ENCODE measurements at places on chromosomes 11 and 22.

DNA sequence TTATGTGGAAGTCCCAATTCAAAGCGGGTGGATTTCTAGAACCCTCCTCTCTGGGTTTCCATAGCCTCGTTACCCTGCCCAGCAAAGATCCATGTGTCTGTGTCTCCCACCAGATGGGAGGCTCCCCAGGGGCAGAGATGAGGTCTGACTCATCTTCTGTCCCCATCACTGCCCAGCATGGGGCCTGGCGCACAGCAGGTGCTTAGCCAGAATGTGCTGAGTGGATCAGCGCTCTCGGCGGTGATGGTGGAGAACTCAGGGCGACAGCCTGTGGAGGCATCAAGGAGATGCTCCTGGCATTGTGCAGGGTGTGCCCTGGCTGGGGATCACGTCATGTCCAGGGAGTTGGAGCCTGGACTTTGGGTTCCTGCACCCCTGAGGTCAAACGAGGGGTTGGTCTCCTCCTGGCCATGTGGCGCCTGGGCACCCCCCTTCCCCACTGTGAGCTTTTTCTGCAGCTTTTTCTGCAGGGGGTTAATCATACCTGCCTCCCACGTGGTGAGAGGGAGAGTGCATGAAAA is 46.1 kb upstream of the RFPL3 start:
- DNase-seq: peak; percentile 35

GRCh38 chr22:39967996-39968972 is 8.1 kb downstream of the TMA7B start:
- no peak for DNase-seq

DNA sequence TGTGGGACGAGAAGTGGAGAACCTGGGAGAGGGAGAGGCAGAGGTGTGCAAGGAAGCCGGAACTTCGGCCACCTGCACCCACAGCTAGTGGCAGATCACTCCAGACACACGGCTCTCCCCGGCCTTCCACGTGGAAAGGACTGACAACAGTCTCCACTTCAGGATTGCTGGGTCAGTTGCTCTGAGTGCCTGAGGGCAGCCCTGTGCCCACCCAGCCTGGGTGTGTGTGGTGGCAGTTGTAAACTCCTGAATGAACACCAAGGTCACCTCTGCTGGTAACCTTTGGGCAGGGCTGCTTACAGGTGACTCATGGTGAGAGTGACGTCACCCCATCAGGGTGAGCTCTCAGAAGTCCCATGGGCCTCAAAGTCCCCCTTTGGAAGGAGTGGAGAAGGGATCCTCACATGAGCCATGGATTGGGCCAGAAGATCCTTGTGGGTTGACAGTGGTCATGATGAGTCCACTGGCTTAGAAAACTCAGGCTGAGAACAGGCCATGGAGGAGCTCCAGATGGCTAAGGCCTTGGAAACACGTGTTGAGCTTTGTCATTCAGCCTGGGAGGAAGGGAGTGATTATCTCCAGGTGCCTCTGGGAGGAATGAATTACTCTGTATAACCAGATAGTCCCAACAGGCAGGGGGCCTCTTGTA is 71.3 kb downstream of the BCR start:
- no peak for DNase-seq

GRCh38 chr11:94671553-94672366 is 96.4 kb upstream of the AMOTL1 start:
- no peak for DNase-seq

GRCh38 chr11:111344032-111344431 is 35.0 kb downstream of the POU2AF1 start:
- DNase-seq: no peak

DNA sequence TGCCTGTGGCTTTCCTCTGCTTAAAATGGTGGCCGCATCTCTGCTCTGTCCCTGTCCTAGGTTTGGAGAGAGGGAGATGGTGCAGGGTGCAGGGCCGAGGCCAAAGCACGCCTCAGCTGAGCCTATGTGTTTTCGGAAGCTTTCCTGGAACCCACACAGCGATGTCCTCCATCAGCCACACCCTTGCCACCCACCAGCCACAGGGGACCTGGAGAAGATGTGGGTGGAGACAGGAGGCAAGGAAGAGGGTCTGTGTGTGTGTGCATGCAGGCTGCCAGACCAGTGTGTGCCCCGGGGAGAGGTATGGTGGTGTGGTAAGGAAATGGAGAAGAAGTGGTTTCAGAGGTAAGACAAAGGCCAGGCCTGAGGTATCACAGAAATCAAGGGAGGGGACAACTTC is 155.7 kb downstream of the TBC1D22A start:
- no peak for DNase-seq

DNA sequence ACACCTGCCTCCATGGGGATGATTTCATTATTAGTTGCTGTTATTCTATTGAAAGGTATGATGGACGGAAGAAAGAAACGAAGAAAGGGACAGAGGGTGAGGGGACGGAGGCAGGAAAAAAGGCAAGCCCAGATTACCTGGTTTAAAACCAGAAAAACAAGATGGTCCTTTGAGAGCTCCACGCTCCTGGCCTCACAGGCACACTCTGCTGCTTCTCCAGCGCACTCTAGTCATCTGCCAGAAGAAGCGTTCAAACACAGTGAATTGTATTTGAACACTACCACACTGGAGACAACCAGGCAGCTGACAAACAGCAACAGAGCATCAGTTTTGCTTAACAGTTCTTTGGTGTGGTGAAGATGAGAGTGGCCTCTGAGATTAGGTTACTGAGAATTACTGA is 216.9 kb downstream of the CADM1 start:
- no peak for DNase-seq

- no peak for DNase-seq
These were observed 299.0 kb downstream of the MIAT start for GRCh38 chr22:26956371-26956770.

GRCh38 chr11:60064111-60064510 is 7.6 kb downstream of the MS4A3 start:
- no peak for DNase-seq
